ENCODE measurements at places on chromosomes 7 and 10.

GRCh38 chr7:106057962-106058927 is 53.9 kb downstream of the SYPL1 start:
- DNase-seq = peak; percentile 64

DNA sequence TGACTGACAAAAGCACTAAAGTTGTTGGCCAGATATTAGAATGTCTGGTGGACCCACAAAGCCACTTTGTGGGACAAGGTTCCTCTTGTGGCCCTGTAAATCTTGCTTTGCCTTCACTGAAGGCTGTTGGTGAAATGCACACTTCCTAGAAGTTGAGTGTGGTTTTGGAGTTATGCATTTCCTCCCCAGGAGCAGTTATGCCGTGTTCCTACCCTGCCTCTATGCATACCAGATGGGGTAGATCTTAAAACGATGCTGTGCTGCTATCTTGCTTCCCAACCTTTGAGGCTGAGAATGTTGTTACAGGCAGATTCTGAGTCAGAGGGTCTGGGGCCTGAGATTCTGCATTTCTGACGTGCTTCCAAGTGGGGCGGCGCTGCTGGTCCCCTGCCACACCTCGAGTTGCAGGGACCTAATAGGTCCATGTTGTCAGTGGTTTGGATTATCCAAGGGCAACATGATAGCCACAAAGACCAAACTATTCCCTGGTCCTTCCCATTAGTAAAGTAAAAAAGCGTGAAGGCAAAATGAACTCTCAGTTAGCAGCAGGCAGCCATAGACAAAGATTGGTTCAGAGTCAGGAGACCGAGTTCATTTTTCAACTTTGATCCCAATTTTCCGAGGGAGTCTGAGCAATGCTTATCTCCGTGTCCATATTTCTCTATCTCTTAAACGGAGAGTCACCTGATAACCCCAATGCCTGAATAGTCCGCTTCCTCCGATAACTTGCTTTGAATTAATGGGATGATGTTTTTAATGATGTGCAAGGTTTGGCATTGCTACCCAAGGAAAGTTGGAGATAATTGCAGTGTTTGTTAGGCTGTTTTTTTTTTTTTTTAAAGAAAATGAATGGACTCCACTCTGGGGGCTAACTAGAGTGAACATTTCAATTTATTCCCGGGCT is 55.8 kb downstream of the CDHR3 start:
- DNase-seq = no peak

- no peak for DNase-seq
Measured at GRCh38 chr10:129390147-129390546, 76.9 kb upstream of the MGMT start.

DNA sequence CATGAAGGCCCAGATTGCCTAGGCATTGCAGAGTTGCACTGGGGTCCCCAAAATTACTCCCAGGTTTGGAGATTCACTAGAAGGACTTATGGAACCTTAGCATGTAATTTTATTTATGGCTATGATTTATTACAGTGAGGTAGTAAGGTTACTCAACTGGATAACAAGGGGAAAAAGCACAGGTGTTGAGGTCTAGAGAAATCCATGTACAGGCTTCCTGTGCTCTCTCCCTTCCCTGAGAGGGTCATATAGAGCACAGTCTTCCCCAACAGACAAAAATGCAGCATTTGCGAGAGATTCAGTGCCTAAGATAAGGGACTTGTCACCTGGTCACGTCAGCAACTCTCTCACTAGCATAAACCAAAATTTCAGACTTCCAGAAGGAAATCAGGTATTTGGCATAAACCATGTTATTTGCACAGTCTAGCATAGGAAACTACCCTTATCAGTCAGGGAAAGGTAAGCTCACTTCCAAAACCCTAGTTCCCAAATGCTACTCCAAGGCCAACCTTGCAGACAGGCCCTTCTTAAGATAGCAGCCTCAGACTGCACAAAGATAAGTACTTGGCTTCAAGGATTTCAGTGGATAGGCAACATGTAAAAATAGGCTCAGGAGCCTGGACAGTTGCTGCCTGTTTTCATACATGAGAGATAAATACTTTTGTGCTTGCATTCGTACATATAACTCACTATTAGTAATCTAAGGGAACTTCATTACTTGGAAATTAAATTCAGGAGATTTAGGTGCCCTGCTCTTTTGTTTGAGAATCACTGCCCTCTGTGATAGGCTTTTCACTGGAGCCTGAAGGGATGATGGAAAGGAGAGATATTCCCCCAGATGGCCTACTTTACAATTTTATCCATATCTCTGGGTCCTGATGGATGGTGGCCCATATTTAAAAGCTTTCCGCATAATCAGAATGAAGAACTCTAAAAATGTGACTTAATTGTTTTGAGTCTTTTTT is 378.4 kb upstream of the LRGUK start:
- DNase-seq = no peak

- DNase-seq = no peak
Measured at GRCh38 chr7:5525271-5526099, 101.9 kb upstream of the TNRC18 start.

DNA sequence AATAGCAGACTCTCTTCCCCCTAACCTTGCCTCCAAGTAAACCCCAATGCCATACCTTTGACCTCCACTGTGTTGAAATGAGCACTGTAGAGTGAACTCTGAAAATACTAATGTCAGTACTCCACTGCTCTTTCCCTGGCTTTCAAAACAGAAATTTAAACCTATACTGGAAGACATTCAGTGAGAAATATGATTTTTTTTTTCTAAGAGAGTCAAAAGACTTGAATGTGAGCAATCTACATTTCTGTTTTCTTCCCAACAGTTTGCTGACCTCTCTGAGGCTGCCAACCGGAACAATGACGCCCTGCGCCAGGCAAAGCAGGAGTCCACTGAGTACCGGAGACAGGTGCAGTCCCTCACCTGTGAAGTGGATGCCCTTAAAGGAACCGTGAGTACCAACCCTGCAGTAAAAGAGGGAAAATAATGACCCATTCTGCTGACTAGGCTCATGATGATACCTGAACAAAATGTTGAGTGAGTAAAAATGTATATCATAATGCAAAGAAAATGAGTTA is 6.4 kb downstream of the VIM start:
- no peak for DNase-seq

GRCh38 chr10:60654813-60655464 is 123.3 kb upstream of the CDK1 start:
- DNase-seq = no peak

GRCh38 chr10:69759641-69760040 is 42.1 kb upstream of the COL13A1 start:
- no peak for DNase-seq

DNA sequence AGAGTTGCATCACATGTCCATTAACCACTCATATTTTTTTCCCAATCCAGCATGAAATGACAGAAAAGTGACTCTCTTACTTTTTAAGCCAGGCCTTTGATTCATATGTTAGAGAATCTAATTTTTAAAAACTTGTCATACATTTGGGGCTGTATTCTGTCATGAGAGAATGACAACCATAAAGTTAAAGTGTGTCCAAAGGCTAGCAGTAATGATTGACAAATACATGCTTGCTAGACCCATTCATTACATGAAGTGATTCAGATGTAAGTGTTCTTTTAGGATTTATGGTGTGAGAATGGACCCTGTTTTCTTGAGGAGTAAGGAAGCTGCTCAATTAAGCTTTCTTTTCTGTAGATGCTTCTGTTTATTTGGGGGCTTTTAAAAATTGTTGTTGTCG is 75.4 kb downstream of the CSTF2T start:
- no peak for DNase-seq

DNA sequence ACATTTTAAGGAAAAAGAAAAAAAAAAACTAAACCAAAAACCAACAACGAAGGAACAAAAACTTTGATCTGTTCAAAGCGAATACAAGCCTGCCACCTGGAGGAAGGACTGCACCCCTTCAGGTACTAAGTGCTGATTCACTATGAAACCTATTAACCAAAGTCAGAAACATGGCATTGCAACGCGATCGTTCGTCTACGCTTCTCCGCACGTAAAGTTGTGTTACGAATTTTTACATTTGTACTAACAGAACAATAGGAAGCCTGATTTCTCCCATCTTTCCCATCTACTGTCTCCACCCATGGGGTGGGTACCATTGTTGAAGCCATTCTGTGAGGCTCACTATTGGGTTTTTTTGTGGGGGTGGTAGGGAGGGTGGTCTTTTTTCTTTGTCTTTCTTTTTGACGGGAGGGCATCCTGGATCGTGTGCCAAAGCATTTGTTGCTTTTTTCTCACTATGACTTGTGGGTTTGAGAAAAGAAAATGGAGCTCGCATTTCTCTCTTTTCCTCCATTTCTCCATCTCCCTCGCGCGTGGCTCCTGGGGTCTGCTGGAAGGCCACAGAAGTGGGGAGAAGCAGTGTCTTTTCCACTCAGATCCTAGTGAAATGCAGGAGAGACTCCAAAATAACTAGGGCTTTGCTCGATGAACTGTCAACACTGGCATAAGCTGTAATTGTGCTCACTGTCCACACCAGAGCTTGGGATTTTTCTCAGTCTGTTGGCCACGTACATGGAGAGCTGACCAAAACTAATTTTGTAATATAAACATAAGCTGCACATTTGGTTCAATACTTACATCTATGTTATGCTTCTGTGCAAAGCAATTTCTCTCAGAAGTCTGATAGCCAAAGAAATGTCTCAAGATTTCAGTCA is 100.9 kb upstream of the YAE1 start:
- DNase-seq = no peak

- DNase-seq = no peak
Measured at GRCh38 chr10:110430340-110431273, 67.1 kb upstream of the DUSP5 start.

DNA sequence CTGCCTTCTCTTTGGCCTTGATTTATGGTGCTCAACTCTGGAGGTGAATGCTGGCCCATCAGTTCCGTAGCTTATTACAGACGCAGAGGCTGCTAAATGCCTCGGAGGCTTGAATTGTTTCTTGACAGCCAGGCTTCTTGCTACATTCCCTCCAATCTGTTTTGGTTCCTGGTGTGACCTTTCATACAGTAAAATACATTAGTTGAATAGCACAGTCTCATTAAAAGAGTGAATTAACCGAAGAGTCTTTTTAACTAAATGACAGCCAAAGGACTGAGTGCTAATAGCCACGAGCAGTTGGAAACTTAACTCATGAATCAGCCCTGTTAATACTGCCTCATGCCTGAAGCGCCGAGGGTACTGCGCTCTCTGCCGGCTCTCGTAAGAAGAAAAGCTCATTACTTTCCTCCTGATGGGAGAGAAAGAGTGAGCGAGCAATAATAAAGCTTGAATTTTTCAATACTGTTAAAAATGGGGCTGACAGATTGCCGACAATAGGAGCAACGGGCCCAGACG is 236.4 kb upstream of the GPR26 start:
- no peak for DNase-seq

- DNase-seq = no peak
Measured at GRCh38 chr10:119252051-119252465, 44.7 kb downstream of the GRK5 start.

- DNase-seq = no peak
Measured at GRCh38 chr7:27171637-27172314, 2.3 kb downstream of the HOXA10 start.

DNA sequence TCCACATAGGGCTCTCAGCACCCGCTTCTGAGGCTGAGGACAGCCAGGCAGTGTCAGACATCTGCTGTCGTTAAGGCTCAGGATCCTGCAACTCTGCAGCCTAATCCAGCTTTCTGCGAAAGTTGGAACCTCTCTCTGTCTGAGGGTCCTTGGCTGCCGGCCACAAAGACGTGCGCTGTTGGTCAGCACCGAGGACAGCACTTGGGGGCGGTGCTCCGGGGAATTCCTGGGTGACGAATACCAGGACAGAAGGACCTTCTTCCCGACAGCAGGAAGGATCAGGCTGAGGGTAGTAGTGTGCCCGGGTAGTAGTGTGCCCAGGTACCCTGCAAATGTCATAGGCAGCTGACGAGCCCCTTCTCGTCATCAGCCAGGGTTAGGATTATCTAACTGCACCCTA is 16.0 kb upstream of the RASGEF1A start:
- DNase-seq = no peak

DNA sequence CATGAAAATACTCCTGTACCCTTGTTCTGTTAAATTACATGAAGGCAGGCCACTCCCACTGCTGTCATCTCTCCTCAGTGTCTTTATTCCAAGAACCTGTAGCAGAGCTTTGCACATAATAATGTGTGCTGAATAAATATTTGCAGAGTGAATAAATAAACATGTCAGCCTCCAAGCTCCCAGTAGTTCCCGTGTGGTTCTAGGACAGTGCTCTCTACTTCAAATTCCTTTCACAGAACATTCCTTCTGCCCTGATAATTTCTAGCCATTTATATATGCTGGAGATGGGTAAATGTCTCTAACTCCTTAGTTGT is 20.3 kb upstream of the HYAL4 start:
- DNase-seq = no peak

DNA sequence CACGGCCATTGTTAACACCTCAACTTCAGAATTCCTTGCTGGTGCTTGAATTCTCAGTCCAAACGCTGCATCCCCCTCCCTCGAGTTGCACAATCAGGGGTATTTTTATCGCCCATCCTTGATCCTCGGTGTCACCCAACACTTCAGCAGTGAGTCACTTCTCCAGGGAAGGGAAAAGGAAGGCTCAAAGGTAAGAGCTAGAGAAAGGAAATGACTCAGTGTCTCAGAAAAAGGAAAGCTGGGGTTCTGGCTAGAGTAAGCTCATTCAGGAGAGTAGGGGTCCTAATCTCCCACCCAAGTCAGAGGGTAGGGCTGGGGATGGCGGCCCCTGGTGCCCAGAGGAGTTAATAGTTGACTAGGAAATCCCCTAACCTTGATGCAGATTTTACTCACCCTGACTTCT is 39.8 kb upstream of the TRIM8 start:
- no peak for DNase-seq

GRCh38 chr10:6228010-6228511 is 25.3 kb downstream of the PFKFB3 start:
- no peak for DNase-seq

- DNase-seq = no peak
Measured at GRCh38 chr7:30913821-30914515, 2.3 kb downstream of the AQP1 start.

GRCh38 chr10:49208996-49209395 is 20.8 kb upstream of the TMEM273 start:
- DNase-seq = no peak

GRCh38 chr10:7435674-7436073 is 24.8 kb upstream of the SFMBT2 start:
- no peak for DNase-seq

DNA sequence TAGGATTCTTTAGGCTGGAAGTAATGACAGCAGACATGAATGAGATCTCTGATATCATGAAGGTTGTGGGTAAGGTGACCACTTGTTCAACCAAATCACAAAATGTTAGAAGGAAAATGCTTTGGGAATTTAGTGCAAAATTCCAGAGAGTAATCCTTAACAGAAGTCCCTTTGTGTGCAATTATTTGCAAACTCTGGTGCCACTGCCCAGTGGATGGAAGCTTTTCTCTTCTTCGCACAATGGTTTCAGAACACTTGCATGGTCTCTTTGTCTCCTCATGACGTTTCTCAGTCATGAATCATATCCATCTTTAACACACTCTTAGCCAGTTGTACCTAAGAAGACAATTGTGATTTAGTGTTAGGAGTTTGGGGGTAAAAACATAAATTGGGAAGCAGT is 570.4 kb upstream of the ANKRD30A start:
- DNase-seq = no peak

- no peak for DNase-seq
Measured at GRCh38 chr10:22712211-22712955, 2.0 kb downstream of the PIP4K2A start.

All from substantia nigra (tissue), 51 donors.